ENCODE measurements at places on chromosomes 16 and 17.
A peak's percentile ranks its signal among the peaks of the same experiment; 100 is the strongest.

GRCh38 chr16:11240636-11241473 is 15.1 kb downstream of the SOCS1 start:
- DNase-seq, result no peak

DNA sequence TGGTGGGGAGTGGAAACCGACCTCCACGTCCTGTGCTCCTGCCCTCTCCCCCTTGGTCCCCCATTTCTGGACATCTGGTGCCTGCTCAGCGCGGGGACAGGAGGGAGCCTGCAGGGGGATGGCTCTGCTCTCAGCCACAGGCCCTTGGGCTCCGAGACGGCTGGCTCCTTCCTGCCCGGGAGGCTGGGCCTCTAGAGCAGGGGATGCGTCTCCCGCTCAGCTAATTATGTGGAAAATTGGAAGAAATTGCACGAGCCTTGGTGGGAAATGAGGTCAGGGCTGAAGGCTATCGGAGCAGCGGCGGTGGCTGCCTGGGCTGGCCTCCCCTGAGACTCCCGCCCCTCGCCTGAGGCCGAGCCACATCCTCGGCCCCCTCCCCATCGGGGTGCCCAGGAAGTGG is 154.6 kb upstream of the CIBAR2 start:
- DNase-seq, result no peak

DNA sequence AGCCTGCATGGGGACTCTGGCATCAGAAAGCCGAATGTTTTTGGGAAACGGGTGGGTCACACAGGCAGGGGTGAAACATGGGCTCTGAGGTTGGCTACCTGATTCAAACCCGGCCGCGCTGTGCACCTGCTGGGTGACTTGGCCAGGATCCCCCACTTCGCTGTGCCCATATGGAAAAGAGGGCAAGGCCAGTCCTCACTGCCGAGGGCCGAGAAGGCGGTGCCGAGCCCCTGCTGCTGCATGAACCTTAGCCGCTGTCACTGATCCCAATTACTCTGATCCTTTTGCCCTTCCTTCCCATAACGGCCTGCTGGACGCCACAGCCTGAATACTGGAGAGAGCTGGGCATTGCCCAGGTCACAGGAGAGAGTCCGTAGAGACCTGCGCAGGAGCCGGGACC is 17.7 kb downstream of the KDM8 start:
- no peak for DNase-seq

- no peak for DNase-seq
Measured at GRCh38 chr16:78890373-78890895, 710.1 kb downstream of the MAF start.

GRCh38 chr17:76261421-76262215 is 3.5 kb upstream of the UBALD2 start:
- no peak for DNase-seq

GRCh38 chr16:89269805-89270665 is 52.5 kb downstream of the ZNF778 start:
- DNase-seq, result no peak

DNA sequence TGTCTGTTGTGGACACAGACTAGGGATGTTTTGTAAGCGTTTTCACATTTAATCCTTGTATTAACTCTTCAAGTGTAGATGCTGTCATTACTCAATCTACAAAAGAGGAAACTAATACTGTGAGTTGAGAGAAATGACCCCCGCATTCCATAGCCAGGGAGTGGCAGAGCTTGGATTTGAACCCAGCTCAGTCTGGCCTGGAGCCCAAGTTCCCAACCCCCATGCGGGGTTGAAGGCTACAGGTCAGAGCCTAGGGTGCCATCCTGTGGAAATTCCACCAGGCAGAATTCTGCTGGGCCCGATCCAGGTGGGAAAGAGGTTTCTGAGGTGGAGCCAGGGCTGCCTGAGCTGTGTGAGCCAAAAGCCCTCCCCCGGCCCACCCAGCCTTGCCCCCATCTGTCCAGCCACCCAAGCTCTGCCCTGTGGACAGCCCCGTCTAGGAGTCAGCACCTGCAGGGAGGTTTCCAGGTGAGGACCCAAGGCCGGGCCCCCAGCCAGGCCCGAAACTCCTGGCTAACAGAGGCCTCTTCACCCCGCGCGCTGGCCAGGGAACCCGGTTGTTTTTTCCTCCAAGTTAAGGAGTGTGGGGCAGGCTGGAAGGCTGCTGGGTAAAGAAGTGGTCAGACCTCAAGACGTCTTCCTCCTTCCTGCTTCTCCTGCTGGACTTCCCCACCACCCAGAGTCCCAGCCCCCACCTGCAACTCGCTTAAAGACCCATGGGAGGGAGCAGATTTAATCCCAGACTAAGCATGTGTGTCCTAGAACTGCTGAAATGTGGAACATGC is 5.7 kb downstream of the MMP15 start:
- no peak for DNase-seq

- DNase-seq, result no peak
Measured at GRCh38 chr16:29962344-29962994, 590 bp downstream of the TMEM219 start.

GRCh38 chr17:76793775-76794174 is 55.9 kb downstream of the MFSD11 start:
- DNase-seq, result peak; percentile 40

GRCh38 chr16:84024854-84025253 is 17.7 kb downstream of the SLC38A8 start:
- no peak for DNase-seq

GRCh38 chr16:57297856-57298255 is 13.4 kb upstream of the PLLP start:
- no peak for DNase-seq

DNA sequence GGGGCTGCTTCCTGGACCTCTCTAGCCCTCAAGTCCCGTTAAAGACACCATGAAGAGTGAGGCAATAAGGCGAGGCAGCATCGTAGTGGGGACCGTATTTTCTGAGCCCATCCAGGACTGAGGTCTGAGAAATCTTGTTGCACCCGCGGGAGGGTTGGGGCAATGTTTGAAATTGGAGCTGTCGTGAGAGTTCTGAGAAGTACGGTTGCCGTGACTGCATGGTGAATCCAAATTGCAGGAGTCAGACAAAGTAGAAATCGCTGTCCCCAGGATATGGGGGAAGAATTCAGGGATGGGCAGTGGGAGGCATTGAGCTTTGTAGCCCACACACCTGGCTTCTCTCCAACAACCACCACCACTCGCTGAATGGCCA is 42.0 kb upstream of the RPL38 start:
- no peak for DNase-seq

GRCh38 chr17:63949576-63950250 is 17.6 kb upstream of the CD79B start:
- DNase-seq, result no peak

GRCh38 chr17:1107083-1107776 is 72.6 kb downstream of the ABR start:
- no peak for DNase-seq

DNA sequence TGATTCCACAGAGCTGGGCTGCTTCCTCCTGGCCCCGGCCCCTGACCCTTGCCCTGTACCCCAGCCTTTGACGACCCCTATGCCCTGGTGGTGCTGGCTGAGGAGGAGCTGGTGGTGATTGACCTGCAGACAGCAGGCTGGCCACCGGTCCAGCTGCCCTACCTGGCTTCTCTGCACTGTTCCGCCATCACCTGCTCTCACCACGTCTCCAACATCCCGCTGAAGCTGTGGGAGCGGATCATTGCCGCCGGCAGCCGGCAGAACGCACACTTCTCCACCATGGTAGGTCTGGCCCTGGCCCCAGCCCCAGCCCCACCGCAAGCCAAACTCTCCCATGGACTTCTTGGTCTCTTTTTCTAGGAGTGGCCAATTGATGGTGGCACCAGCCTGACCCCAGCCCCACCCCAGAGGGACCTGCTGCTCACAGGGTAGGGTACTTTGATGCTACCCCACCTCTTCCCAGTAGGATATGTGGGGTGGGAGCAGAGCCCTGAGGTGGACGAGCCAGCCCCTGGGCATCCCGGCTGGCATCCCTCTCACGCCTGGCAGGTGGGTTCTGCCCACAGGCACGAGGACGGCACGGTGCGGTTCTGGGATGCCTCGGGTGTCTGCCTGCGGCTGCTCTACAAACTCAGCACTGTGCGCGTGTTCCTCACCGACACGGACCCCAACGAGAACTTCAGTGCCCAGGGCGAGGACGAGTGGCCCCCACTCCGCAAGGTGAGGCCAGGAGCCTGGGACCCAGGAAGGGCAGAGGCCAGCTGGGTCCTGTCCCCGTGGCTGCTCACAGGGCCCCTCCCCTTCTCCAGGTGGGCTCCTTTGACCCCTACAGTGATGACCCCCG is 19.0 kb upstream of the MYO15B start:
- no peak for DNase-seq

GRCh38 chr17:74362810-74363498 is 1.3 kb upstream of the BTBD17 start:
- DNase-seq, result peak; percentile 41

- DNase-seq, result no peak
Measured at GRCh38 chr17:73744411-73744810, 100.2 kb upstream of the SDK2 start.

DNA sequence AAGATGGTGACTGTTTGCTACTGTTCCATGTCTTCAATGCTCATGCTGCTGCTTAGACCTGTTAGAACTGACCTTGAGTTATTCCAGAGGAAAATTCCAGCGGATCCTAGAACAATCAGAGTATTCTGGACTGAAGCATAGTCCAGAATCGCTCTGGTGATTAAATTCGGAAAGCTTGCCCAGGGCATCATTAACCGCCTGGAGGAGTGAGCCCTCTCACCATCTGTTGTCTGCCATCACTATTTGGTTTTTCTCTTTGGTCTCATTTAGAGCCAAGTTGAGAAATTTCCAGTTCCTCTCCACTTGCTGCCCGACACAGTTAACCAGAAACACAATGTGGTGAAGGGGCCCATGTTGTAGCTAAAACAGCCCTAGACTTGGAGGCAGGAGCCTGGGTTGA is 104.1 kb downstream of the BMERB1 start:
- peak; percentile 39 for DNase-seq

DNA sequence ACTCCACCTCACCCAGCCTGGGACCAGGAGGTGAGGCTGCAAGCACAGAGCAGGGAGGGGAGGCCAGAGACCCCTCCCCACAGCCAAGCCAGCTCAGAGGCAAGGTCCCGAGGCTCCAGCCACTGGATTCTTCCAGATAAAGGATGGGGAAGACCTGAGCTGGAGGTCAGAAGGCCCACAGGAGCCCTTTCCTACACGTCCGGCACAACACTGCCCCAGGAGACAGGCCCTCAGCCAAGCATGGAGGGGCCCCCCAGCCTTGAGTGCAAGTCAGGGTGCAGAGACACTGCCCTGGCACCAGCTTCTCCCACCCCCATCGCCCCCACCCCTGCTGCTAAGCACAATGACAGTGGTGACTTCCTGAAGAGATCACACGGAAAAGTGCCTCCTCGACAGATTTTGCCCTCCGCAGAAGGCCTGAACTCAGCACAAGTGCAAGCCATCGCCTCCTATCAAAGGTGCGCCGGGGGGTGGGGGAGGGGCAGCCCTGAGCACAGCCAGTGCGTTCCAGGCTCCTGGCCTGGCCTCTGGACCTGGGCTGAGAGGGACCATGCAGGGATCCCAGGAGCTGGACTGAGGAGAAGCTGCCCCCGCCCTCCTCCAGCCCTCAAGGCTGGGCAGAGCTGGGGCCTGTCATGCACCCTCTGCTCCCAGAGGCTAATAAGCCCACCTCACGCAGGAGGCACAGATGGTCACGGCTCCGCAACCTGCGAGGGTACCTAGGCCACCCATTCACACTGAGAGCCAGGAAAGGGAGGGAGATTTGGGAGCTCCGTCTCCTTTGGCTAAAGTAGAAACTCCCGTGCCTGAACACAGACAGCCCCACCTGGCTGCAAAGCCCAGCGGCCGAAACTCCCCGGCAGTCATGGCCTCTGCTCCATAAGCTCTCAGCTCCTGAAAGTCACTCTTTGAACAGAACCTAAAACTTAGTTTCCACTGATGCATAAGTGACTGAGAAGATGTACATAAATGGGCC is 2.7 kb downstream of the MAFG start:
- DNase-seq, result no peak

DNA sequence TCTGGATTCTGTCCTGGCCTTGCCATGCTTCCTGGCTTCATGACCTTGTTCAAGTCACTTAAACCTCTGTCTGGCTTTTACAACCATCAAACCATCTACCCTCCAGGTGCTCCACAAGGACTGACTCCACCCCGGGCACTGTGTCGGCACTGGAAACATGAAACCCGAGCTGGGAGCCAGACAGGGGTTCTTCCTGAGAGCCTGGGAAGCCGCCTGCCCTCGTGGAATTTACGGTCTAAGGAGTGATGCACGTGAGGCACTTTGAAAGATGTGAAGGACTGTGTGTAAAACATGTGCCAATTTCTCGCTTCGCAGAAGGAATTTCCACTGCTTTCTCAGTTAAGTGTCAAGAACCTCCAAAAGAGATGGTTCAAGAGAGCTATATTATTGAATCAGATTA is 11.6 kb downstream of the CDK5R1 start:
- DNase-seq, result no peak

DNA sequence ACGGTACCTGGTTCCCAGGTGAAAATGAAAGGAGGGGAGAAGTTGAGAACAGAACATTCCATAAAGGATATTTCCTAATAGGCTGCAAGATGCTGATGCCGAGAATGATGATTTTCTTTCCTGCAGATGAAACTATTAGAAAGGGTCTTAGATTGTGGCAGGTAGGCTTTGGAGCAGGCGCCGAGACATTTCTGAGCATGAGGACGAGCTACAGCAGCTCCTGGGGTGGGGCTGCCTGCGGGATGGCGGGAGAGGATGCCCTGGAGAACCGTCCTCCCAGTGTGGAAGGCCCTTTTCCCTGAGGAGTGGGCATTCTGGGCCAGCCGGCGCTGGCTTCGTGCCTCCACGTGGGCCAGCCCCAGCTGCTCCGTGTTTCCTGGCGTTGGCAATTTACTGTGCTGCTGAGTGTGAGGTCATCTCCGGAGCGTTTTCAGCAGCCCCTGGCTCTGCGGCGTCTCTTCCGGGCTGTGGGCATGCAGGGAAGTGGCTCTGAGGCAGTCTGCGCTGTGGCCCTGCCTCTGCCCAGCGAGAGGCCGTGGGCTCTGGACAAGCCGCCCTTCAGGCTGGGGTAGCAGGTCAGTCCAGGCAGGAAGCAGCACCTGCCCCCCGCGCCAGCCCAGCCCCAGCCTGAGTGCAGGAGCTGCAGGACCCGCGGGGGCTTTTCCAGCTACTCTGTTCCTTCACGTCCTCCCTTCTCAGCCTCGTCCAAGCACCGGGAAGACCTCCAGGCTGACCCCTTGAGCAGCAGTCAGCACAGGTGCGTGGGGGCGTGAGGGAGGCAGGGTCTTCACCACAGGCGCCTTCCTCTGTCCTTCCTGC is 12.2 kb downstream of the ENGASE start:
- no peak for DNase-seq

- no peak for DNase-seq
Measured at GRCh38 chr16:89243664-89244063, 26.2 kb downstream of the ZNF778 start.
